Fibroblast of skin of right biceps (primary cell): ENCODE measurements at places on chromosomes 13 and 19.

- DNase-seq: no peak
Measured at GRCh38 chr19:49938662-49939061, 9.4 kb upstream of the NUP62 start.

- no peak for DNase-seq
Measured at GRCh38 chr13:99692854-99693253, 191.6 kb downstream of the TM9SF2 start.

DNA sequence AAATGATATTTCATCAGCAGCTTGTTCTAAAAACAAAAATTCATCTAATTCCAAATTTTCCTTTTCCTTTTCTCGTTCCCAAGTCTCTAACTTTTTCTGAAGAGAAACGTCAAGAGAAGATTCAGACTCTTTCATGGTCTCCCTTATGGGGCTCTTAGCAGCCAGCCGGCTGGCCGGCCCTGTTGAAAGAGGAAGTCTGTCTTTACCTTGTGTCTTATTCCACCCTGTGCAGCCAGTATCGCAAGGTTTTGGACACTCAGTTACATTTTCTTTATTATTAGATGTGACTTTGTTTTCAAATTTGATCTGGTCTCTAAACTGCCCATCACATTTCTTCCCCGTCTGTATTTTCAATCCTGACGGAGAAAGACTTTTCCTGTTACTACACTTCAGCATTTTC lies 142.3 kb downstream of the RNF17 start:
- no peak for DNase-seq

- DNase-seq: no peak
Measured at GRCh38 chr13:51534041-51534817, 50.0 kb upstream of the WDFY2 start.

GRCh38 chr13:26376430-26376829 lies 122.5 kb downstream of the CDK8 start:
- DNase-seq: no peak

DNA sequence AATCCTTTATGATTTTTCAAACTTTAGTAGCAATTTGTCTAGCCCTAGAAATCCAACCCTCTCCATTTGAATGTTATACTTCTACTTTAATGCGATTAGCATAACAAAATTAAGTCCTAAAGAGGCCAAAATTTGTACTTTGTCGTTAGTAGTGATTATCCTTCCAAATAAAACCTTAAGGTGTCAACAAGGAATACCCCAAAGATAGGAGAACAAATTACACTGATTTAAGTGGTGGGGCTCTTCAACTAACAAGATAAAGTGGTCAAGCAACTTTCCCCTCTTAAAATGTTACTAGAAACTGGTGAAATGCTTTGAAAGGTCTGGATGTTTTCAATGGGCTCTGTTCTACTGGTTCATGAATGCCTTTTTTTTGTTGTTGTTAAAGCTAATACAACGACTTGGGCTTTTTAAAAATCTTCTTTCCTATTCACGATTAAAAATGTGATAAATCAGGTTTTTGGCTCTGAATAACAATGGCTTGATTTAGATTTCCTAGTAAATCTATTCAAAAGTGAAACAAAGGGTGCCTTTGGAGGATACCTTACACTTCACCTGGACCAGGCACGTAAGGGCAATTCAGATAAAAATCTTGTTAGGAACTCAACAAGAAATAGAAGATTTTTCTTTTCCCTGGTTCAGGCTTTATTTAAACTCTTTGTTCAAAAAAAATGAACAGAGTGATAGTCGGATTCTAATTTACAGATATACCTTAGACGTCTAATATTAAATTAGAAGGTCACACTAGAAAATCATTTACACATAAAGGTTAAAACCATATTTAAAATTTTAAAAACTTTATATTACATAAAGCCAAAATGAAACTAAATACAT lies 3.1 kb downstream of the SOX21 start:
- DNase-seq: no peak

- DNase-seq: no peak
Measured at GRCh38 chr13:114222461-114222968, 12.2 kb upstream of the CDC16 start.

DNA sequence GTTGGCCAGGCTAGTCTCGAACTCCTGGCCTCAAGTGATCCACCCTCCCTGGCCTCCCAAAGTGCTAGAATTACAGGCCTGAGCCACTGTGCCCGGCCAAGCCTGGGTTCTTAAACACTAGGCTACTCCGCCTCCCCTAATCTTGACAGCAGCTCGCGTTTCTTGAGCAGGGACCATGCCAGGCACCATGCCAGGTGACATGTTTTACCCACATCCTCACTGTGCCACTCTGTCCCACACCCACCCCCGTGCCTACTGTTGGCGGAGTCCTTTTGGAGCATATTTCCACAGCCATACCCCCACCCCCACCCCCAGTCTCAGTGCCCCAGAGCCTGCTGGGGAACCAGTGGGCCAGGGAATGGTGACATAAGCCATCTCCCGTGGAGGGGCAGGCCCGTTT lies 98.8 kb downstream of the DPF1 start:
- no peak for DNase-seq

GRCh38 chr13:28329395-28330158 lies 165.4 kb downstream of the FLT1 start:
- peak; percentile 78 for DNase-seq

- no peak for DNase-seq
Measured at GRCh38 chr13:21235174-21235573, 58.7 kb downstream of the MRPL57 start.

GRCh38 chr19:33554821-33555220 lies 33.2 kb upstream of the PEPD start:
- no peak for DNase-seq

GRCh38 chr13:85230691-85231093 lies 568.5 kb downstream of the SLITRK6 start:
- peak; percentile 22 for DNase-seq

DNA sequence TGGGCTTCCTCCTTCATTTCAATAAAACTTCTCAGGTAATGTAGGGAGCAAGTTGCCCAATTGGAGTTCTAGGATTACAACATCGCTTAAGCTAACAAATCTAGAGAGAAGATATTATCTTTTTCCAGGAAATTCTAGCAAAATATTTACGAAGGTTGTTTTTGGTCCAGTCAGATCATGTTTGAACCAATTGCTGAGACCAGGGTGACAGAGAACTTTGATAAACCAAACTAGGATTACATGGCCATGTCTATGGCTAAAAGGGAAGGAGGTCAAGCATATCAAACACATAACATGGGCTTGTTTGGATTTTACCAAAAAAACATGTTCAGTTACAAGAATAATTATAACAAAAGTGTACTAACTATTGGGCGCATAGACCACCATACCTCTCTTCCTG lies 442.4 kb upstream of the SGCG start:
- no peak for DNase-seq

GRCh38 chr13:27177852-27178251 lies 6.2 kb upstream of the USP12 start:
- DNase-seq: no peak

GRCh38 chr13:40597735-40598365 lies 68.6 kb downstream of the FOXO1 start:
- DNase-seq: no peak

DNA sequence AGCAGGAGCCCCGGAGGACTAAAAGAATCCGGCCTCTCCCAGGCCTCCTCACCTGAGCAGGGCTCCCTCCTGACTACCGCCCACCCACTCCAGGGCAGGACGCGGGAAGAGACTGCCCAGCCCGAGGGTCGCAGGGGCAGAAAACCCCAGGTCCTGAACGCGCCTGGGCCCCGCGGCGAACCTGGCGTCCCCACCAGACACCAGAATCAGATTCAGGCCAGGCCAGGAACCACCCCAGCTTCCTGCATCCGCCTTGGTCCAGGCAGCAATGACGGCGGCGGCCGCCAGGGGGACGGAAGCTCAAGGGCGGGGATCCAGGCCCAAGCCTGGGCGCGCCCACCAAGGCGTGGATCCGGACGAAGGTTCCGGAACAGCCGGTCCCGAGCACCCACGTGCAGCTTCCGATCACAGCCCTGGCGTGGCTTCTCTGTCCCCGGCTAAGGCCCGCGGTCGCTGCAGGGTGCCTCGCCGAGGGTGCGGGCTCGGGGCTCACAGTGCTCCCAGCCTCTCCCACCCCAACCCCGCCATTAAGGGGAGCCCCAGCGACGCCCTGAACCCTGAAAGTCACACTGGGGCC lies 3.6 kb downstream of the LGALS7 start:
- DNase-seq: peak; percentile 70

GRCh38 chr19:3154957-3155736 lies 19.3 kb downstream of the GNA15 start:
- peak; percentile 100 for DNase-seq

DNA sequence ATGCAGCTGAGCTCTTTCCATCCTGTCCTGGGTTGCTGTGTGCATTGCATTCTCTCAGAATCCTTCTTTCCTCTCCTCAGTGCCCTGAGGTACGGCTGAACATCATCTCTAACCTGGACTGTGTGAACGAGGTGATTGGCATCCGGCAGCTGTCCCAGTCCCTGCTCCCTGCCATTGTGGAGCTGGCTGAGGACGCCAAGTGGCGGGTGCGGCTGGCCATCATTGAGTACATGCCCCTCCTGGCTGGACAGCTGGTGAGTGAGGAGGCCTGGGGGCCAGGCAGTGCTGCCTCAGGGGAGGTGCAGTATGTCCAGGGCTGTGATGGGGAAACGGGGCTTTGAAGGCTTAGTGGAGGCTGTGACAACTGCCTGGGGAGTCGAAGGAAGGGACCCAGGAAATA lies 29.8 kb downstream of the PPP2R1A start:
- no peak for DNase-seq

- DNase-seq: peak; percentile 40
Measured at GRCh38 chr13:98657506-98658085, 80.7 kb upstream of the STK24 start.

GRCh38 chr19:17616961-17617806 lies 61.7 kb downstream of the COLGALT1 start:
- DNase-seq: peak; percentile 29

- DNase-seq: peak; percentile 61
Measured at GRCh38 chr19:50333737-50334617, 4.8 kb upstream of the KCNC3 start.

GRCh38 chr13:54750521-54750920 lies 1721.9 kb downstream of the OLFM4 start:
- no peak for DNase-seq

DNA sequence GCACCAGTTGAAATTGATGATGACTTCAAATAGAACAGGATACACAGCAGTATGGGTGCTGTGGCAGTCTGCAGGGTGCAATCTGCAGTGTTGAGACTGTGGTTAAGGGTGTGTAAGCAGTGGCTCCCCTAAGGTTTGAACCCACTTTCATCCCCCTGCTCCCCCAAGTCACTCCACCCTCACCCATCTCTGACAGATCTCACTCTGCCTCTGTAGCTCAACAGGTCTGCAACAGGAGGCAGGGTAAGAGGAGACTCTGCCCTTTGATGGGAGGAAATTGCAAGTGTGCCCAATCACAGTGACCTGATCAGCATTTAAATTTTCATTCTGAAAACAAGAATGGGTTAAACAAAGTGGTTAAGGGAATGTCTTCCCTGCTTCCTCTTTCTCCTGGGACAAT lies 92.4 kb downstream of the DCT start:
- DNase-seq: no peak

DNA sequence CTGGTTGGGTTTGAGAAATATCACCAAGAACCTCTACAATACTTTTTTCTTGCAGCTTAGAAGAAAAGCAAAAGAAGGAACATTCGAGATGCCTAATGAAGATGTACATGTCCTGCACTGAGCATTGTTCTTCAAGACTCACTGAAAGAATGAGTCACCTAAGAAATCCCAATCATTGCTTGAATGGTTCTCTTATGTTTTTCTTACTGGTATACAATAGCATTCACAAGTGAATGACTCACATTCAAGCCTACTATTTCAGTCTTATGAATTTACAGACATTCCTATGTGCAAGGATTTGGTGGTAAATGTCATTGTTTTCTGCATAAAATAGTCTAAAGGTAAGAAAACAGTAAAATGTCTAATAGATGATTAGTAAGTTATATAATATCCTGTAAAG lies 594.6 kb downstream of the PCDH9 start:
- DNase-seq: peak; percentile 91

DNA sequence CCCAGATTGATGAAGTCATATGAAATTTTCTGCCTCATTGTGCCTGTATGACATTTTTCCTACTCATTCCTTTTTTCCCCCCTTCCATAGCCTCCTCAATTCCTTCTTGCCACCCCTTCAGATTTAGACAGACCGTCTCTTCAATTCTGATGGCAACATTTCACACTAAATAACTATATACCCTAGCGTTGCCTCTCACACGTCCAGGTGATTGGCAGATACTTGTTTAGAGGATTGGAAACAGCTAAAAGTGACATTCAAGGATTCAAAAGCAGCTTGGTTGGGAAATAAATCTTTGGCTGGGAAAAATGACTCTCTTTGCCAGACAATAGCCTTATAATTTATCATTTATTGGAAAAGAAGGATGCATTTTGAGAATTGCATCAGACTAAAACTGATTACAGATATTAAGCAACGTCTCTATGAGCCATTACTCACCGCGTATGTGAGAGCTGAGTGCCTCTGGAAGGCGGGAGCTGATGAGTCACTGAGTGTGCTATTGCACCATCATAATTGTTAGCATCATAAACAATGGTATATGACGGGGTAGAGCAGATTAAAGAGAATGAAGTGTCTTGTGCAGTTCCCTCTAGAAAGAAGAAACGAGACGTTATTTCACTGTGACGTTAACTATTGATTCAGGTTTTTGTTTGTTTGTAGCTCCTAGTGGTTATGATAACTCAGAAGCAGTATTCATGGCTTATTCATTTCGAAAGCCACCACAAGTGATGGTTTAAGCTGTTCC lies 61.1 kb upstream of the FAM216B start:
- DNase-seq: peak; percentile 98

- DNase-seq: no peak
Measured at GRCh38 chr19:35232912-35233311, 4.4 kb upstream of the FAM187B start.

- DNase-seq: peak; percentile 55
Measured at GRCh38 chr19:48152551-48152950, 17.6 kb downstream of the LIG1 start.

- DNase-seq: no peak
Measured at GRCh38 chr19:6067975-6068374, 42.3 kb downstream of the RFX2 start.

- no peak for DNase-seq
Measured at GRCh38 chr13:114072421-114072820, 60.0 kb downstream of the RASA3 start.

- DNase-seq: no peak
Measured at GRCh38 chr13:113020323-113021080, 51.5 kb downstream of the MCF2L start.

GRCh38 chr13:51807041-51807440 lies 3.1 kb upstream of the DHRS12 start:
- no peak for DNase-seq

DNA sequence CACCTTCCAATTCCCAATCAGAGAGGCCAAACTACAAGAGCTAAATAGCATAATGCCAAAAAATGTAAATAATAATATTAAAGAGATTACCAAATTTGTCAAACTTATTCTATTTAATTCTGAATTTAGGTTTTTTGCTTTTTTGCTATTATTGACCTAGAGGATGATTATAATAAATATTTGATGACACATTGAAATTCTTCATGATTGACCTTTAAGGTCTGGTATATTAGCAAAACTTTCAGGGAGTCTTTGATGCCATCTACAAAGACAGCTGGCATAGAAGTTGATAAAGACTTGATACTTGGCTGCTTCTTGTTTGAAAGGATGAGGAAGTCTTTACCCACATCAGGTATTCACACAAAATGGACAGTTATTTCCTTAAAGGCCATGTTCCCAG lies 659.8 kb upstream of the GPC6 start:
- no peak for DNase-seq

GRCh38 chr19:55540619-55541018 lies 3.7 kb upstream of the SBK2 start:
- DNase-seq: no peak
